ENCODE measurements at places on chromosomes 11 and 22.
A peak's percentile ranks its signal among the peaks of the same experiment; 100 is the strongest.

DNA sequence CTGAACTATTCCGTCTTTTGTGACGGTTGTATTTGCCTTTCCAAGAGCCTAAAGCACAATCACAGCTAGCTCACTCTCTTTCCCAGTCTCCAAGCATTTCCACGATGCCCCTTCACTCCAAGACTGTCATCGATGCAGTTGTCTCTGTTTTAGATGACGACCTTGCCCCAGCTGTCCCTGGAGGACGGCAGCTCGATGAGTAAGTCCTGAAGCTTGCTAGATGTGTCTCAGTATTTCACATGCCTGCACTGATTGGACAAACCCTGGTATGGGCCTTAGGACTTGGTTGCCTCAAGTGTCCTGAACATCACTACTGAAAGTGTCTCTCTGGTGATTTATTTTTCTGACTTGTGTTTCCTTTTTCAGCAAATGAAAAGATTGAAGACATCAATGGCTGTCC lies 129.9 kb downstream of the NAV2 start:
- DNase-seq = no peak

GRCh38 chr22:21857481-21857914 lies 9.9 kb downstream of the MAPK1 start:
- DNase-seq = no peak

DNA sequence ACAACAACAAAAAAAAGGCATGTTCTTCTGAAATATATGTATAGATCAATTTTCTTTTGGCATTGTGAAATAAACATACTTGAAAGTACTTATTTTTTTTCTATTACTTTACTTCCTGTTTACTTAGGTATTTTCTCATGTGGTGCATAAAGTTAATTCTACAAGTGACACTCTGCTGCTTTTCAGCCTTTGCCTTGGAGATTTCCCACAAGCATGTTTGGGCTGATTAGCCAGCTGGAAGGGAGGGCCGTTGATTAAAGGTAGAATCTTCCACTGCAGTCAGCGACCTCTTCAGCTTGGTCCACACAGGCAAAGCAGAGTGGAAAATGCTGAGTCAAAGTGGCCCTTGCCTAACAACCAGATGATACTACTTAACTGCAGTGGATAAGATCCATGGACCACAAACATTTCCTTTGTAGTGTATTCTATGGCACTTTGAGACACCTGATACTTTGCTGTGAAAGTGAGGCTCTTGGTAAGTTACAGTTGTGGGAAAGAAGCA lies 176.0 kb downstream of the ARHGAP42 start:
- no peak for DNase-seq

GRCh38 chr11:59667812-59668187 lies 1.0 kb downstream of the PATL1 start:
- no peak for DNase-seq

DNA sequence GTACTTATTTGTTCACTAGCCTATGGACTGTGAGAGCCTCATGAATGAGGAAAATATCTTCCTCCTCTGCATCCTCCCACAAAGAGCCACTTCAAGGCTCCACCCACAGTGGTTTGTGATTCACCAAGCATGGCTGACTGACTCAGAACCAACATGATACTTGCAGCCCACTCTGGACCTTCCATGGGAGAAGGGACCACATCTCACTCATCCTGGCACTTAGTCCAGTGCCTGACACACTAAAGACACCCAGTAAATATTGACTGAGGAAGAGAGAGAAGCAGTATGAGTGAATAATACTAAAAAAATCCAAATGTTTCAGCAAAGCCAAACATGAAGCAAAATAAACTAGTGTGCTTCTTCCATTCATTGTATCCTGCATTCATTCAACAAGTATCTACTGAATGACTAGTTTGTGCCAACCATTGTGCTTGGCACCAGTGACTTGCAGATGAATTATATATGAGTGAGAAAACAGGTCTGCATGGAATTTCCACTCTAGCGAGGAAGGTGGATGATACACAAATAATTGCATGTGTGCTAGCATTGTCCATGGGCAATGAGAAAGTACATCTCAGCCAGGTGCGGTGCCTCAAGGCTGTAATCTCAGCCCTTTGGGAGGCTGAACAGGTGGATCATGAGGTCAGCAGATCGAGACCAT lies 54.9 kb upstream of the BLID start:
- DNase-seq = no peak

DNA sequence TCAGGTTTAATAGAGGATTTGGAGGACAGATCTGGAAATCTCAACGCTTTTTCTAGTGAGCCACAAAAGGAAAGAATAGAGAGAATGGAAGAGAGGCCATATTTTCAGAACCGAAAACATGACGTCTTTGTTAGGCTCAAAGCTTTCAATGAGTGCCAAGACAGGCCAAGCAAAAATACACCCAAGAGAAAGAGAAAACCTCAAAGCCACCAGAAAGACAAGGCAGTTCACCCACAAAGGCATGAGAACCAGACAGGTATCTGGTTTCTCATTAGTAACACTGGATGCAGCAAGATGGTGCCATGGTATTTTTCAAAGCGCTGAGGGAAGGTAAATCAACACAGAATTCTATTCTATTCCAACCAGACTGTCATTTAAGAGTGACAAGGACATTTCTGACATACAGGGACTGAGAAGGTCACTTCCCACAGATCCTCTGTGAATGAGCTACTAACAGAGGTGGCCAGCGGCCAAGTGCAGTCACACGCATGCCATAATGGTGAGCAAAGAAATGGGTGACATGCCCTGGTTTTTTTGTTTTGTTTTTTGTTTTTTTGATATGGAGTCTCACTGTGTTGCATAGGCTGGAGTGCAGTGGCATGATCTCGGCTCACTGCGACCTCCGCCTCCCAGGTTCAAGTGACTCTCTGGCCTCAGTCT lies 41.9 kb downstream of the TOLLIP start:
- DNase-seq = no peak

DNA sequence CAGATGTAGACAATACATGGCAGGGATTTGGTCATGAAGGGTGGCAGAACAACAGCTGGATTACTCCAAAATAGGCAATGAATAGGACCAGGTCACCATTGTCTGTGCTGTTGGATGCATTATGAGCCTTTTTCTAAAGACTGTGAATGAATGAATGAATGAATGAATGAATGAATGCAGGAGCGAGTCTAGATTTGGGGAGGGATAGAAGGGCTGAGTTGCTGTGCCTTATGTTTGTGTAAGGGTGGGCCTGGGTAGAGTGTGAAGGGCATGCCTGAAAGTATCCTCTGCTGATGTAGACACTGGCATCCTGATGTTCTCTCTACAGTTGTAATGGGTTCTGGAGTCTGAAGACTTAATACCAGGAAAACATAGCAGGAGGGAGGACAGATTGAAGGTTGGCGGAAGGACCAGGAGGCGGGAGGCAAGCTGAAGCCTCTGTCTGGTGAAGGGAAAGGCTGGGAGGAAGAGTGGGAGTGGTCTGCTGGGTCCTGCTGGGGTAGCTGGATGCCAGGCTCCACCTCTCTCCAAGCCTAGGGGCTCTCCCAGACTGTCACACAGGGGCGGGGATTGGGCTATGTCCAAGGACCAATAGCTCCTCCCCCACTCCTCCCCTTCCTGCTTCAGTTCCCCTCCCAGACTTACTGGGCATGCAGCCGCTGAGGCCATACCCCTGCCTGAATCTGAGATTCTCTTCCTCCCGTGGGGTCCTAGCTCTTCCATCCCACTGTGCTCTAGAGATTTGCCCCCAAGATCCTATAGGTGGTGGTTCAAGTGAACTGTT lies 4.8 kb downstream of the TRIM3 start:
- DNase-seq = peak; percentile 83

- no peak for DNase-seq
Measured at GRCh38 chr11:68803766-68804165, 38.0 kb downstream of the CPT1A start.

GRCh38 chr11:44874284-44874683 lies 76.4 kb downstream of the TP53I11 start:
- no peak for DNase-seq

DNA sequence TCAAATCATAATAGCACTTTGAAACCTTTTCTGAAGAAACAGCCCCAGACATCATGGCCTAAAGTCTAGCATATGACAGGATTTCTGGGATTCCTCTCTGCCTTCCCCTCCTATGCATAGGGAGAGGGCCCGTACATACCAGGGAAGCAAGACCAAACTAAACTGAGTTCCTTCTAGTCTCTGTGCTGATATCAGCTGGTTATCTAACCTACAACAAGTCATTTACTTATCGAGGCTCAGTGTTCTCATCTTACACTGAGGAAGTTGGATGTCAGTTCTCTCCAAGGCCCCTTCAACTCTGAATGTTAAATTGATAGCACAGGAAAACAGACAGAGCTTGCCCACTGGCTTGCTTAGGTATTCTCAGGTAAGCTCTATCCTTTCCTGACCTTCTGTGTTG lies 17.0 kb upstream of the GRIK4 start:
- no peak for DNase-seq

GRCh38 chr11:47869544-47870393 lies 21.6 kb upstream of the NUP160 start:
- DNase-seq = no peak

DNA sequence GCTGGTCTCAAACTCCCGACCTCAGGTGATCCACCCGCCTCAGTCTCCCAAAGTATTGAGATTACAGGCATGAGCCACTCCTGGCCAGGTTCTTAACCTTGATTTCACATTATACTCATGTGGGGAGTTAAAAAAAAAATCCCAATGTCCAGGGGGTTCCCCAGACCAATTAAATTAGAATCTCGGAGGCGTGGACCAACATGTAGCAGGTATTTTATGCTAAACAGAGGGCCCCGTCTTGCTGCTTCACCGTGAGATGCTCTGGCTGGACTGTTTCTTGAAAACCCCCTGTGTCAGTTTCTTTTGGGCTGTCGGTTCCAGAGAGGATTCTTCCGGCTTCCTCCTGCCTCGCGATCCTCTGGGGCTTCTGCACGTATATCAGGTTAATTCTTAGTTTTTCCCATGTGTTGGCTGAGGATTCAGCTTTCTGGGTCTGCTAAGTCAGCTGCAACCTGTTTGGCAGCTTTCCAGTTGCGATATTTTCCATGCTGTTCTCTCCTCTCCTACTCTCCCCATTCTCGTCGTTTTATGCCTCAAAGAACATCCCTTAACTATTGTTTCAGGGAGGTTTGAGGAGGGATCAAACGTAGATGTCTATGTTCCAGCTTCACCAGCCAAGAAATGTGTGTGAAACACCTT lies 50.6 kb upstream of the ACCSL start:
- DNase-seq = no peak

Measured in T47D (cell line).